Sigmoid colon (tissue), 7 donors: ENCODE measurements at places on chromosomes 16 and 17. TPM values are rescaled to one million over a fixed set of nuclear protein-coding genes. Genes with fewer than 3 reads are reported as not detected.

- H3K36me3 ChIP-seq, result no peaks in the 10 kb centered on the region
- peak; percentile 73 for DNase-seq
- H3K4me1 ChIP-seq, result no peaks in the 10 kb centered on the region
- no peaks in the 10 kb centered on the region for H3K27me3 ChIP-seq
- peak overlapping the region; percentile 84 for H3K4me3 ChIP-seq
Observed at GRCh38 chr17:59963738-59964481, 630 bp downstream of the RNFT1 start.

DNA sequence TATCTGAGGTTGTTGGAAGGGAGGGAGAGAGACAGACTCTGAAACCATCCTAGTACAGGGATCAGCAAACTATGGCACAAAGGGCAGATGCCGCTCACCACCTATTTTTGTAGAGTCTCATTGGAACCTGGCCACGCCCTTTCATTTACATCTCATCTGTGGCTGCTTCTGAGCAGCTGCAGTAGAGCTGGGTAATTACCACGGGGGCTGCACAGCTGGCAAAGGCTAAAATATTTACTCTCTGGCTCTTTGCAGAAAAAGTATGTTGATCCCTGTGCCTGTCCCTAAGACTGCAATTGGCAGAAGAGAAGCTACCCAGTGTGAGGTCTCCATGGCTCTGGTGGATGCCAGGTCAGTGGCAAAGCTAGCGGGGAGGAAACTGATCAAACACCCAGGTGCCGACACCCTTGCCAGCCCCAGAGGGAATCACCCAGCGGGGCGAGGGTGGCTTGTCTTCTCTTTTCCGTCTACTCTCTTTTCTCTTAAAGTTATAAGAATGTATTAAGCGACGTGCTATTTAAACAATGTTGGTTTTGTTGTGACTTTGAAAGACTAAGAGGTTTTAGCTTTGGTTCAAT lies 14.0 kb downstream of the CEP295NL start:
- H3K27me3 ChIP-seq, result no peaks in the 10 kb centered on the region
- H3K36me3 ChIP-seq, result no peaks in the 10 kb centered on the region
- no peak overlapping the region for H3K4me3 ChIP-seq
- H3K27ac ChIP-seq, result peak overlapping the region; percentile 17

DNA sequence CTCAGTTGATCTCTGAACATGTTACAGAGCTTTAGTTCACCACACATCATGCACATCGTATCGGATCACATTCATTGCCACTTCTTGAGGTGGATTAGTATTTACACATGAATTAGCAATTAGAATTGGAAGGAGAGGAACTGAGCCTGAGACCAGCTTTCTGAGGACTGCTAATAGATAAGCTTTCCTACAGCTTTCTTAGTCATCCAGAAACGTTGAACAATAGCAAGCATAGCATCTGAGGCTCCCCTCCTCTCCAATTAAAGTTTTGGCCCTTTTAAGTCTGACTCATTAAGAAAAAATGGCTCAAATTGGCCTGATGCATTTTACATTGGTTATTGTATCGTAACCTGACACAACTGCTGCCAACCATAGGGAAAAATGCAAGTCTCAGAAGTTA lies 1130.4 kb downstream of the CDH8 start:
- no peak for DNase-seq
- H3K36me3 ChIP-seq, result no peaks in the 10 kb centered on the region
- no peaks in the 10 kb centered on the region for H3K27me3 ChIP-seq
- H3K4me3 ChIP-seq, result no peak overlapping the region

- DNase-seq, result no peak
- no peaks in the 10 kb centered on the region for H3K36me3 ChIP-seq
- H3K4me3 ChIP-seq, result no peak overlapping the region
- no peaks in the 10 kb centered on the region for H3K4me1 ChIP-seq
- H3K27me3 ChIP-seq, result peaks cover 11% of the 10 kb centered on the region
Observed at GRCh38 chr17:8940866-8941471, 24.5 kb downstream of the PIK3R5 start.

Gene PITPNM3
- 13.6 TPM for total RNA-seq

DNA sequence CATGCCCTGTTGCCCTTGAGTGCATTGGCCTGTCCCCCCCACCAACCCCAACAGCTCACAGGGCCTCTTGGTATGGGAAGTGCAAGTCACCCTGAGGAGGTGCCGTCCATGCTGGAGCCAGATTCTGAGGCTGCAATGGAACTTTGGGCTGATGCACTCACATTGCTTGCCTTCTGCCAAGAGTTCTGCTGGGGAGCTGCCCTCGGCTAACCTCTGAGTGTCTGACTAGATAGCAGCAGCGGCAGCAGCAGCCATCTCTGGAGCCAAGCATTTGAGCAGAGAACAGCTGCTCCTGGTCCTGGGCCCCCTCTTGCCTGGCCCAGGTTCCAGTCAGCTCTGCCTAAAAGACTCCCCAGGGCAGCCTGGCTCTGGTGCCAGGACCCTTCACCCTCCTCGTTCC lies 61.5 kb downstream of the GNAO1 start:
- H3K27me3 ChIP-seq, result no peaks in the 10 kb centered on the region
- peak overlapping the region; percentile 91 for H3K27ac ChIP-seq
- peaks cover 2% of the 10 kb centered on the region for H3K4me1 ChIP-seq
- no peaks in the 10 kb centered on the region for H3K36me3 ChIP-seq
- no peak overlapping the region for H3K4me3 ChIP-seq

Gene CRYM
- 6.1 TPM for total RNA-seq

Gene SOST
- total RNA-seq, result not detected
